ENCODE measurements at places on chromosomes 7 and 10.

DNA sequence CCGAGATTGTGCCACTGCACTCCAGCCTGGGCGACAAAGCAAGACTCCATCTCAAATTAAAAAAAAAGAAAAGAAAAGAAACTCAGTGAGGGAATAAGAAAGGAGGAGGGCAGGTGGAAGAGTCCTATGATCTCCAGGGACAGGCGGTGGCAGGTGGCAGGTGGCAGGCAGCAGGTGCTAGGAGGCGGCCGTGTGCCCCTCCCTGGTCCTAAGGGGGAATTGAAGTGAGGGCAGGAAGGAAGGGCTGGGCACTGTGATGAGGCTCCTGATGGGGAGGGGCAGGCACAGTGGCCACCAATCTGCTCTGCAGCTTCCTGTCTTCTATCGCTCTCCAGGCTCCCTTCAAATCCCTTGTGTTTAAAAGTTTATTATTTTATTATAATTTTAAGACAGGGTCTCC is 41.2 kb upstream of the UBE3C start:
- DNase-seq = peak; percentile 97

GRCh38 chr7:12493863-12494686 is 76.4 kb upstream of the SCIN start:
- DNase-seq = no peak

GRCh38 chr7:90693939-90694338 is 97.8 kb downstream of the CDK14 start:
- no peak for DNase-seq

DNA sequence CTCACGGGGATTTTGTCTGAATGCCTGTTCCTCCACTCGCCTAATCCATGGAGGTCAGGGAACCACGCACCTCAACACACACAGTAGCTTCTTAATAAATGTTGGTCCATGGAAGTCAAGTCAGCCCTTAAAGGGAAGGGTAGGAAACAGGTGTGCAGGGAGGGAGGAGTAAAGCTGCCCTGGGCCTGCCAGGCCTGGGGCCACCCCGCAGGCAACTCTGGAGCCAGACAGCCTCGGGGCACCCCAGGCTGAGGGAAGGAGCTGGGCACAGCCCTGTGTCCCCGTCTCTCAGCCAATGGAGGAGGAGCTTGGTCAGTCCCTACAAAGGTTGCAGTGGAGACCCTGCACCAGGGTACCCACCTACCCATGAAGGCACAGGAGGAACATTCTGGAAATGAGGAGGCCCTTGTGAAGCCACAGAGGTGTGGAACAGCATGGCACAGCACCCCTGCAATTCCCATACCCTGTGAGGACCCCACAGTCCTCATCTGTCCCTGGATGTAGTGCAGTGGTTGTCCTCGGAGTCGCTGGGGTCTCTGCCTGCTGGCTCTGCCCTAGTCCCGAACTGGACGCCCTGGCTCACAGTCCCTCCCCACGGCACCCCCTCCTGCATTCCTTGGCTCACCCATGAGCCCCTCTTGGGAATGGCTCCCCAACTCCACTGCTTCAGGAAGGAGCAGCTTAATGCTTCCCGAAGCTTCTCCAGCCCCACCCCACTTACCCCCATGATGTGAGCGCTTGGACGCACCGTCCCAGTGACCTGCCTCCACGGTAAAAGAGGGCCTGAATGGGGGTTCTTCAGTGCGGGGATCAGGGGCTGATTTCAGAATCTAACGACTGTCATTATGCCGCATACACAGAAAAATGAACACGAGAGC is 79.2 kb upstream of the INSIG1 start:
- no peak for DNase-seq

- no peak for DNase-seq
These were observed 102.5 kb downstream of the TRIL start for GRCh38 chr7:28855538-28856217.

GRCh38 chr7:37429435-37429791 is 19.3 kb downstream of the ELMO1 start:
- no peak for DNase-seq

- DNase-seq = no peak
These were observed 15.8 kb upstream of the LIPN start for GRCh38 chr10:88744002-88744401.

DNA sequence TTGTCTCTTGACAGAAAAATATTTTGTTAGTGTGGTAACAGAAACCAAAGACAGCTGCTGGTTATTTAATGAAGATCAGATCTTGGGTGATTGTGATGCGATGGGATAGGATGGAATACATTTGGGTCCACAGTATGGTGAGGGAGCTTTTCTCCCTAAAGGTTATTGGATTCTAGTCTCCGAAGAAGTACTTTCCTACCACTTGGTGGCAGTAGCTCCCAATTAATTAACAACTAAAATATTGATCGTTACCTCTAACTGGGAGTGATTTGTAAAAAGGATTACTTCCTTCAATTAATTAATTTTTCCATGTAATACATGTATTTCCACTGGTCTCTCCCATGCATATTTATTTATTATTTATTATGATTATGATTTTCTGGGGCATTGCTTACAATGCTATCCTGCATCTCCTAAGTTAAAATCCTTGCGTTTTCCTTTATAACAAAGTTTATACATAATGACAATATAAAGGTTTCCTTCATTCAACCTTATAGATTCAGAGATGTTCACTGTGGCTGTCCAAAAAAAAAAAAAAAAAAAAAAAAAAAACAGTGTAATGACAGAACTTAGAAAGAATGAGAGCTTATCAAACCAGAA is 25.6 kb downstream of the TMEM196 start:
- DNase-seq = peak; percentile 45

GRCh38 chr10:77601488-77601887 is 36.1 kb downstream of the KCNMA1 start:
- no peak for DNase-seq

GRCh38 chr7:35448486-35448885 is 194.6 kb upstream of the TBX20 start:
- no peak for DNase-seq

GRCh38 chr7:25996006-25996408 is 156.0 kb upstream of the NFE2L3 start:
- DNase-seq = no peak

DNA sequence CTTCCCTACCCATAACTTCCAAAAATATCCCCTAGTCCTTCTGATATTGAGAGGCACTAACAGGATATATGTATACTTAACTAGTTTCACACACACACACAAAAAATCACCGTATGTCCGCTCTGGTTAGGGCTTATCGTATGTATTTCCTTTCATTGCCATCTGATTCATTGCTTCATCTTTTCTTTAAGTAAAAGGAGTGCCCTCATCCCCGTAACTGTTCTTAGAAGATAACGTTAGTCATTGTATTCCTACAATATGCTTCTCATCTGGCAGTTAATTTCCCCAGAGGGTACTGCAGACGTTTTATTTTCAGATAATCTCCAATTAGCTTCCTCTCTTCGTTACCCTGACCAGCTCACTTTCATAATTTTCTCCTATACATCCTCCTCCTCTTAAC is 37.3 kb downstream of the NRCAM start:
- peak; percentile 77 for DNase-seq

- no peak for DNase-seq
These were observed 151.1 kb downstream of the TFPI2 start for GRCh38 chr7:93739424-93739823.

- DNase-seq = no peak
These were observed 18.7 kb downstream of the COL17A1 start for GRCh38 chr10:104066945-104067344.

- no peak for DNase-seq
These were observed 18.5 kb upstream of the PRRT4 start for GRCh38 chr7:128379900-128380479.

DNA sequence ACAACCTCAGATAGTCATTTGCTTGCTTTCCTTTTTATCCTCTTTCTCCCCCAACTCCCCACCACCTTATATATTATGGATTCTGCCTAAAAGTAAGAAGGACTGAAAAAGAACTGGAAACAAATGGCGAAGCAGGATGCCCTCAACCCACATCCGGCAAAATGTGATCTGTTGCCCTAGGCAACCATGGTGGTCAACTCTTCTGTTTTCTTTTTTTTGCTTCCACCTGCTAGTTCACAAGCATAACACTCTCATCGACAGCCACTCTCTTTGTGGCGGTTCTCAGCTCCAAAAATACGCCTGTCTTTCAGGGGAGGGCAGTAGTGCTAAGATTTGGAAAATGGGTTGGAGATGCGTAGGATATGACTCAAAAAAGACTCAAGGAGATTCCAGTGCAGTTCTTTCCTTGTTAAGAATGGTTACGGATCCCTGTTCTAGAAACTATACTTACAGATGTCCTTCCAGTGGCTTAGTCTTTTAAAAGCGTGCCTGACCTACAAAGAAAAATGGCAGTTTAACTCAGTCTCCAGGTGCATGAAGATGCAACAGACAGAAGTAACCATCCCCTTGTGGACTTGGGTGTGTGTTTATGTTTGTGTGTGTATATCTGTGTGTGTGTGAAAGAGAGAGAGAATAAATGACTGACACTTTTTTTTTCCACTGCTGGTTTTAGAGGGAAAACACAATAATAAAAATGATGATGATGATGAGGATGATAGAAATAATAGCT is 10.7 kb downstream of the APBB1IP start:
- DNase-seq = no peak

DNA sequence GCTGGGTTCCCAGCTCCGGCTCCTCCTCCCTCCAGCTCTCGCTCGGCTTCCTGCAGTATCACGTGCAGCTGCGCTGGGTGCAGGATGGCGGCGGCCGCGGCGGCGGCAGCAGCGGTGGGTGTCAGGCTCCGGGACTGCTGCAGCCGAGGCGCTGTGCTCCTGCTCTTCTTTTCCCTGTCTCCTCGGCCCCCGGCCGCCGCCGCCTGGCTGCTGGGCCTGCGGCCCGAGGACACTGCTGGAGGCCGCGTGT is at the start of gene CNNM1:
Gene CNNM1 (plus strand): TSS at position 53 of the 250 bp plus-strand sequence. CDS start 32 bp downstream, at position 85.
- DNase-seq = peak; percentile 62

GRCh38 chr10:49140304-49141177 is 6.7 kb upstream of the FAM170B start:
- DNase-seq = no peak

DNA sequence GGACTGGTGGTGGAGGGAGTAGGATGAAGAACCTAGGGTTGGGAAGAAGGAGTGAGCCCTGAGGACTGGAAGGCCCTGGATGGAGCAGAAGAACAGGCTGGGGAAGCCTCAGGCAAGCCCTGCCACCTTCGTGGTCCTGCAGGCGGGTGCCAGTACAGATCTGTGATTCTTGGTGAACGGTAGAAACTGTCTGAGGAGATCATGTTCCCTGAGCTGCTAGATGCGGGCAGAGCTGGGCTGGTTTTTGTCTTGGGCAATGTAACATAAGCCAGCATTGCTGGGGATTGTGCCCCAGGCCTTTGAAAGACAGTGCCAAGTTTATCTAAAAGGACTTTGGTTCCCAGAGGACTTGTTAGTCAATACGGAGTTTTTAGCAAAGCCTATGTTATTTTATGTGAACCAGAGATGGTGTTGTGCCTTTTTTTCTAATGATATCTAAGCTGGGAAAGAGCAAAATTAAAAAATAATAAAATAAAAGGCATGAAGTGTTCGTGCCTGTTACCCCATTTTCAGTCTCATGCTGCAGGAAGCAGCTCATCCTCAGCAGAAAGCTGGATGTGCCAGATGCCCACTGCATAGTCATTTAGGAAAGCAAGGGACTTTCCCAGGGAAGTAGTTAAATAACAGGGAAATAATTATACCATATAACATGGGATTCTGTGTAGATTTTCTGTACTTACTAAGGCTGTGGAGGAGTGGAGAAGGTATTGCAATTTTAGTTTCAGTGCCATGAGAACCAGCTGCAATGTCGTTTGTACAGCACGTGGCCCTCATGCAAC is 24.4 kb upstream of the FIGNL1 start:
- DNase-seq = no peak

- no peak for DNase-seq
These were observed 269.1 kb upstream of the SORCS1 start for GRCh38 chr10:107433605-107434004.

DNA sequence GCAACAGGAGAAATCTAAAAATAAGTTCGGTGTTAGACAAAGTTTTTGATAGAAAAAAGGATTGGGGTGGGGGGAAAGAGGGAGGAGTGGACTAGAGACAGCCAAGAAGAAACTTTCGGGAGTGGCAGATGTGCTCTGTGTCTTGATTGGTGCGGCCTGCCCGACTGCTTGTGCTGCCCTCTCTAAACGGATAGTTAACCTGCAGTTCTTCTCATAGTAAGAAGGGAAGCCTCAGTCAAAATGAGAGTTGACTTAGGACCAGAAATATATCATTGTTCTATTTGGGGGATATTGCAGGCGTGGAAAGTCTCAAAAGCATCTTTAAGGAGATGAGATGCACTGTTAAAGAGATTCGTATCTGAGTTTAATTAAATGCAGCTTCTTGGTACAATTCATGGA is 39.3 kb downstream of the UBE3C start:
- no peak for DNase-seq

- no peak for DNase-seq
These were observed 312.0 kb upstream of the ZMIZ1 start for GRCh38 chr10:78756604-78757343.

DNA sequence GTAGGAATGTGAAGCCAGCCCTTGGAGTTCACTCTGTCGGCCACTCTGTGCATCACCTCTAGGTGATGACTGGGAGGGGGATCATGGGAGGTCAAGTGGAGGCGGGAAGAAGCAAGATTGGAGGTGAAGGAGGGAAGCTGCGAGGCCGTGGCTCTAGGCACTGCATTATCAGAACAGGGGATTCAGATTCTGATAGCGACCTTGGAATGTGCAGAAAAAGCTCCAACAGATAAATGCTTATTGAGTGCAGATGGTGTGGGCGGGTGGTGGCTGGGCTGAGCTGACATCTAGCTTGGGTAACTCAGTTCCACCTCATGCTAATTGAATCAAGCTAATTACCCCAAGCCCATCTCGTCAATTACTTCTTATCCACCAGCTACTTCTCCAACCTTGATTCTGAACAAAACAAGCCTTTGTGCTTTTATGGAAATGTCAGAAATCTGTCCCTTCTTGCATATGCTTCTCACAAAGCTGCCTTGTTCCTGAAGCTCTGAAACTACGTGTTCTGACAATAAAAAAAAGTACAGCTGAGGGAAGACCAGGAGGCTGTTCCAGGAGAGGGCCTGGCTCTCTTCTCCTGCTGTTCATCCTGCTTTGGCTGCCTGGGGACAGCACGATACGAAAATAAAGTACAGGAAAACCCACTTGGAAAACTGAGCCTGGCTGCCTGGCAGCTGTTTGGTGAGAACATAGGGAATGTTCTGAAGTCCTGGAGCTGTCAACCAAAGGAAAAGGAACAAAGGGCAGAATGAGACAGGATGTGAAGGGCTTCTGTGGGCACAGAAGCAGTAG is 27.5 kb downstream of the STRA8 start:
- peak; percentile 38 for DNase-seq

DNA sequence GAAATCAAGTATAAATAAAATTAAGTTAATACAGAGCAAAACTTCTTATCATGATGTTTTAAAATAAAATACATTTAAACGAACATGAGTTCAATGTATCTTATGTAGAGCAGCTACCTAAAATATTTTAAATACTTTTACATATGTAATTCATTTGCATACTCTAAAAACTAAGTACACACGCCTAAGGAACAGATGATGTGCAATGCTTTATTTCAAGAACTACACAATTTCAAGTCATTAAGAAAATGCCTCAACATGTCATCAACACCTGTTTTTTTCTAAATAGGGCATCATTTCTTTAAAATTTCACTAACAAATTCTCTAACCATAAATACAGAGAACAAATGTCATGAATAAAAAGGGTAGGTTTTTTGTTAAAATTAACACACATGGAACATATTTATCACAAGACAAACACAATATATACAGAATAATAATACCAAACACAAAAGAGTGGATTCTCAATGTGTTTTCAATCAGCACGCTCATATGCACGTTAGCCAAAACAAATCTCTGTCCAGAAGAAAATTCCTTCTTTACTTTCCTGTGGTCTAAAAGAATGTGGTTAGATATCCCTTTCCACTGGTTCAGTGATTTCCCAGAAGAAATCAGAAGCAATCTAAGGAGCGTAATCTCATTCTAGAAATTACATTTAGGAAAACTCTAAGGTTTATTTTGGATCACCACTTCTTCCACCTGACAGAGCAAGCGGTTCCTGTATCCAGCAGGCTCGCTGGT is 73.0 kb upstream of the PFKP start:
- no peak for DNase-seq
